ENCODE measurements at places on chromosomes 7 and 10. TPM values are rescaled to one million over a fixed set of nuclear protein-coding genes. Genes with fewer than 3 reads are reported as not detected.

NFKB2 gene
- total RNA-seq, result 28.8 TPM

HOXA3 gene
- 4.7 TPM for total RNA-seq

TMEM184A gene
- 0.63 TPM for total RNA-seq

GRCh38 chr10:62972103-62972502 is 155.9 kb upstream of the EGR2 start:
- no peak for ATAC-seq

DNA sequence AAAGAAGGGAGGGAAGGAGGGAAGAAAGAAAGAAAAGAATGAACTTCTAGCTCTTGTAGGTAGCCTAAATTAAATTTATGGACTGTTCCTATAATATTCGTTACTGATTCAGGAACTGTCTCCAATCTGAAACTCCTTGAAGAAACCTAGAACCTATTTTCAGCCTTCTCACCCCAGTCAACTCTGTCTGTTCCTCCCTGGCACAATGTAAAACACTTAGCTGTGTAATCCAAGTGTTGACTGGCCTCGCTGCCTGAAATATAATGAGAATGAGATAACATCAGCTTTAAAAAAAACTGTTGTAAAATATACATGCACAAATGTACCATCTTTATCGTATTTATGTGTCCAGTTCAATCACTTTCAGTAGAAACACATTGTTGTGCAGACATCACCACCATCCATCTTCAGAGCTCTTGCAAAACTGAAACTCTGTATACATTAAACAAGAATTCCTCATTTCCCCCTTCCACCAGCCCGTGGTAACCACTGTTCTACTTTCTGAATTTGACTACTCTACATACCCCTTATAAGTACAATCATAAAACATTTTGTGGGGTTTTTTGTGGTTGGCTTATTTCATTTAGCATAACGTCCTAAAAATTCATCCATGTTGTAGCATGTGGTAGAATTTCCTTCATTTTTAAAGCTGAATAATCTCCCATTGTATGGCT is 6.3 kb upstream of the C7orf33 start:
- ATAC-seq, result no peak

- ATAC-seq, result no peak
Measured at GRCh38 chr7:157461573-157462418, 125.0 kb downstream of the DNAJB6 start.

DNA sequence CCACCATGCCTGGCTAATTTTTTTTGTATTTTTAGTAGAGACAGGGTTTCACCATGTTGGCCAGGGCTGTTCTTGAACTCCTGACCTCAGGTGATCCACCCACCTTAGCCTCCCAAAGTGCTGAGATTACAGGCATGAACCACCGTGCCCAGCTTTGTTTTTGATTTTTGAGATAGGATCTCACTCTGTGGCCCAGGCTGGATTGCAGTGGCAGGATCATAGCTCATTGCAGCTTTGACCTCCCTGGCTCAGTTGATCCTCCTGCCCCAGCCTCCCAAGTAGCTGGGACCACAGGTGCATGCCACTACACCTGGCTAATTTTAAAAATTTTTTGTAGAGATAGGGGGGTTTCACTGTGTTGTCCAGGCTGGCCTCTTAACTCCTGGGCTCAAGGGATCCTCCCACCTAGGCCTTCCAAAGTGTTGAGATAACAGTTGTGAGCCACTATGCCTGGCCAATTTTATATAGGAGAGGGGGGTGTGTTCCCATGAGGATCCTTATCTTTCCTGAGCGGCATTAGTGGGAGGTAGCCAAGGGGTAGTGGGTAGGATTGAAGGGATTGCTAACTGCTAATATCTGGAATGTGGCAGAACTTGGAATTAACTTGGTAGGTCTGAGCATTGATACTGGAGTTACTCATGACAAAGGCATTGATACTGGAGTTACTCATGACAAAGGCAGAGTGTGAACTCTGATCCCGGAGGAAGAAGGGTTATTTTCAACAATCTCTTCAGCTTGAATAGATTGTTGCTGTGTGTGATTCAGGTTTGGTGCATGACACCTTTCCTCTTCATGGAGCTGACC is 1.0 kb upstream of the NOLC1 start:
- no peak for ATAC-seq

DNA sequence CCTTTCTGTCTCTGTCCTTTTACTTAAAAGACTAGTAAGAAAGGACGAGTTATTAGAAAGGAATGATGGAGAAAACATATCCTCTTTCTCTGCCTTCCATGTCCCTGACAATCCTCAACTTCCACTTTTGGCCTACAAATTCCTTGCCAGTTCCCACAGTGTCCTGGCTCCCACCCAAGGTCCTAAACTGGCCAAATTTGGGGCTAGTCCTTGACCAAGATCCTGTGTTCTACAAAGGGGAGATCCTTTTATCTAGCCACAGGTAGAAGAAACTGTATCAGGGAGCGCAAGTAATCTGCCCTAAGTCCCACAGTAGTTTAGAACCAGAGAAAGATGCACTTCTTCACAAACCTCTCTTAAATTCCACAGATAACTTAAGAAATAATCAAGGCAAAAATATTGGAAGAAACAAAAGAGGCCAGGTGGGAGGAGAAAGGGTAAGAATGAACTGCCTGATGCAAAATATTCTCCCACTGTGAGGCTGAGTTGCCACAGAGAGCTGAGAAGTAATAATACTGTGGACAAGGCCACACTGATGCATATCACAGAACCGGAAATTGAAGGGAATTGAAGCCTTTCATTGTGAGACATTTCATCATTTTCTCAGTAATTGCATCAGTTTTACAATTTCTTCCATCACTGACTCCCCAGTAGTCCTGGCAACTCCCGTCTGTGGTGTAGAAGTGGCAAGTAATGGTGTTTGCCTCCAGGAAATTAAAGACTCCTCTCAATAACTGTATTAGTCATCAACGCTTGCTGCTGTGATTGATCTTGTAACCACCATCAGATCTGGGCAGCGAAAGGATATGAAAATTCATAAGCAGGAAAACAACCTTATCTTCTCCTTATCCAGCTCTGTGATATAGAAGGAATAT is 47.2 kb downstream of the DNAJC12 start:
- ATAC-seq, result peak; percentile 95

DNA sequence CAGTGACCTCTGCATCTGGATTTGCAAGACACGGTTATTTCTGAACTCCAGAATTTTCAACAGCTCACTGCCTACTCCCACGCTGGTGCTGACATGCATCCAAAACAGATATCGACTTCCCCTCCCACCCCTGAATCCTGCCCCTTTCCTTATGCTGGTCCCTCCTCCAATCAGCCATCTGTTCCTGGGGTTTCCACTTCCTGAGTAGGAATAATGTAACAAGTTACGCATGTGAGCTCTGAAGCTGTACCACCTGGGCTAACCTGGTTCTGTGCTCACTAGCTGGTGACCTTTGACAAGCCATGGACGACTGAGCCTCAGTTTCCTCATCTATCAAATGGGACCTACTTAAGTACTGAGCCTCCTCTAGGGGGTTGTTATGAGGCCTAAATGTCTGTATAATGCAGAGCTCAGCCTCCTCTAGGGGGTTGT is 1.7 kb upstream of the NCAPG2 start:
- ATAC-seq, result no peak

DNA sequence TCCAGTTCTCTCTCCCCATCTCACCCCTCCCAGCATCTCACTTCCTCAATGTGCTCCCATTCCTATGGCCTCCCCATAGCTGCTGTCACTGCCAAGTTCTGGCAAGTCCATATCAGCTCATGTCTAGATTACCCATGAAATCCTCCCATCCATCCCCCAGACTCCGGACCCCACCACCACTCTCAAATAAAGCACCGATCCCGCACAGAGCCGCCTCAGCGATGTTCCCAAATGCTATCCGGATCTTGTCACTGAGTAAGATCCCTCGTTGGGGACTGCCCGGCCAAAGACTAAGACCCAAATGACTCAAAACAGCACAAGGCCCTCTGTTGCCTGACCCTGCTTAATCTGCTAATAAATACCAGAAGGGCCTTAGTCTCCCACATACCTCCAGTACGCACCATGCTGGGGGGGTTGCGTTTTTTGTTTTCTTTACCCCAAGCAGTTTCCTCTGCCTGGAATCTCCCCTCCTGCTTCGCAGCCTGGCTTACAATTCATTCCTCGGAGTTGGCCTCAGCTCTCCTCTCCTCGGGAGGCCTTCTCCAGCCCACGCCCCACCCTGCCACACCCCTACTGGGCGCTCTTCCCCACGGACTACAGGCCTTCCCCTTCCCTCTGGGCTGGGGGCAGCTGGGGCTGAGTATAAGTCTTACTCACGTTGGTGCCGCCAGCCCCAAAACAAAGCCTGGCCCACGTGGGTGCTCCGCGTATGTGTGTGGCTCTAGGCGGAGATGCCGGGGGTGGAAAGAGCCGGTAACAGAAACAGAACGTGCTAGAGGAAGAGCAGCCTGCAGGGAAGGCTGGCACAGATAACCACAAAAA is 1.8 kb upstream of the DUSP5 start:
- peak; percentile 15 for ATAC-seq

DNA sequence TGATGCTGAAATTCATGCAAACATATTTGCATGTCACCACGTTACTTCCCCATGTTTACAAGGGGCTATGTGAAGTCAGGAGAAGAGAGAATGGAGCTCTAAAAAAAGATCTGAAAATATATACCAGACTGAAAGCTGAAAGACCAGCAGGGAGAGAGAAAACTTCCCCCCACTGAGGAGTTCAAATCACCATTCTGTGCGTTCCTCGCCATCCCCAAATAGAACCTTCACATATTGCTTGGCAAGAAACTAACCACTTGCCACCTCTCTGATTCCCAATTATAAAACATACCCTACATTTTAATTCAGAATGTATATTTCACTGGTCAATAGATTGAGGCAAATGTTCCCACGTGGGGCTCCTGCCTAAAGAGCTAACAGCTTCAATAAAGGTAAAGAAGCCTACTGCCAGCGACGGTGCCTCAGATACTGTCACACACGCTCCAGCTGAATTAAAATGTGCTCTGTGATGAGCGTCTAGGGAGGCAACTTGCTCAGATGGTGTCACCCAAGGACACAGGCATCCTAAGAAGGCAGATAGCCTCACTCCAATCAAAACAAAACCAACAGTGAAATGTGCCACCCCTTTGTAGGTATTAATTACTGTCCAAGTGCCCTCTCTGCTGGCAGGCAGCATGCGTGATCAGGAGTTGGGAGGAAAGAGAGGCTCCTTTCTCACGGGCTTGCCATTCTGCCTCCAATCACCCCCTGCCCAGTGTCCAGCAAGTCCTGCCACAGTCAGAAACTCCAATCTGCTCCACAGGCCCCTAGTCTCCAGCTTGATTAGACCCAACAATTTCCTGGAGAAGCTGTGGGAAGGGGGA is 298.2 kb downstream of the GRID1 start:
- no peak for ATAC-seq

GRCh38 chr7:1454542-1454941 is 4.7 kb downstream of the MICALL2 start:
- ATAC-seq, result no peak

DNA sequence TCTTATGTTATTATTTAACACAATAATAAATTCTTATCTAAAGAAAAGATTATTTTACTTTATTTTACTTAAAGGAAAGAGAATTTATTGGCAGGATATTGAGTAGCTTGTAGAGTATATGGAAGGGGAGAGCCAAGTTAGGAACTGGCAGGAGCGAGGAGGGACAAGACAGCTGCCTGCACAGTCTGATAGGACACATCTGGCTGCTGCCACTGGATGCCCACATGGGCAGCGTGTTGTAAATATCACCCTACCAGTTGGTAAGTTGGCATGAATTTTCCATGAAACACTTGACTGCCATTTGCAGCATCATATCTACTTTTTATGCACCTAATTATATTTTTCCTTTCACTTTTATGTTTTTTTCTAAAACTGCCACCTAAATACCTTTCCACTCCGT is 19.6 kb downstream of the SRI start:
- no peak for ATAC-seq

GRCh38 chr7:42714356-42714755 is 197.5 kb downstream of the C7orf25 start:
- ATAC-seq, result no peak

DNA sequence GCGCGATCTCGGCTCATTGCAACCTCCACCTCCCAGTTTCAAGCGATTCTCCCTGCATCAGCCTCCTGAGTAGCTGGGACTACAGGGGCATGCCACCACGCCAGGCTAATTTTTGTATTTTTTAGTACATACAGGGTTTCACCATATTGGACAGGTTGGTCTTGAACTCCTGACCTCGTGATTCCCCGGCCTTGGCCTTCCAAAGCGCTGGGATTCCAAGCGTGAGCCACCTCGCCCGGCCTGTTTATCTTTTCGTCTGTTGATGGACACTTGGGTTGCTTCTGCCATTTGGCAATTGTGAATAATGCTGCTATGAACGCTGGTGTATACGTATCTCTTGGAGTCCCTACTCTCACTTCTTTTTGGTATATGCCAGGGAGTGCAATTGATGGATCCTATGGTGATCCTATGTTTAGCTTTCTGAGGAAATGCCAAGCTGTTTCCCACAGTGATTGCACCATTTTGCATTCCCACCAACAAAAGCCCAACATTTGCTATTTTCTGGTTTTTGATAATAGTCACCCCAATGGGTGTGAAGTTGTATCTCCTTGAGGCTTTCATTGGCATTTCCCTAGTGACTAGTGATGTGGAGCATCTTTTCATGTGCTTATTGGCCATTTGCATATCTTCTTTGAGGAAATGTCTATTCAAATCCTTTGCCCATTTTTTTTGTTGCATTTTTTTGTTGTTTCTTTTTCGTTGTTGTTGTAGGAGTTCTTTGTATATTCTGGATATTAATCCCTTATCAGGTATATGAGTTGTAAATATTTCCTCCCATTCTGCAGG is 3.5 kb downstream of the ANTXRL start:
- ATAC-seq, result no peak

Data from motor neuron (in vitro differentiated cells).